WTC11 (cell line): ENCODE measurements at places on chromosomes 3 and 15.

DNA sequence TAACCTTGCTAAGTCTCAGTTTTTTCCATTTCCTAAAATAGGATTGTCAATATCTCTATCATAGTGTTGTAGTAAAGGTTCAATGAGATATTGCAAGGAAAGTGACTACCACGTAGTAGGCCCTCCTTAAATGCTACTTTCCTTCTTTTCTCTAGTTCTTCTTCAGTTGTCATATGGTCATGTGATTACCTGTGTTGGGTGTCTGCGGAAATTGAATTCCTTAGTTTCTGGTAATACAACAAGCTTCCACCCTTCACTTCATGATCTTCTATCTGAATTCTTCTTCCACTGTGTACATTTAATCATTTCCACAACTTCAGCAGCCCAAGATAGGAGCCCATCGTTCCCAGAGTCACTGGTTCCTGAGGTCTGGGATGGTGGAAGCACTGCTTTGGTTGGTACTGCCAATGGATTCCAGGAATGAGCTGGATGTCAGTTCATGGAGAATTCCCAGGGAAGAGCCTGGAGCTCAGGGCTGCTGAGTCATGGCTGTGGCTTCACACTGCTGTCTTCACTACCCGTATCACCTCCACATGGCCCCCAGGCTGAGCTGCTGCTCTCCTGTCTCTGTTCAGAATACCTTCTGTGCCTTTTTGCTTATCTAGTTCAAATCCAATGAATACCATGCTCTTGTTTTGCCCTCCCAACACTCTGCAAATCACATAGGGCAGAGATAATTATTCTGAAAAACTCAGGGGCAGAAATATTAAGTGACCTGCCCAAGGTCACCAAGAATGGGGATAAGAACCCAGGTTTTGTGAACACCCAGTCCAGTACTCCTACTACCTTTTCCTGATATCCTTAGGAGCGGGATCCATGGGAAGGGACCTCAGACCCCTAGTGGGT, 98.6 kb downstream of the RPL39L start:
- no peak for DNase-seq

GRCh38 chr3:107845380-107846278, 245.2 kb downstream of the CD47 start:
- DNase-seq: no peak

DNA sequence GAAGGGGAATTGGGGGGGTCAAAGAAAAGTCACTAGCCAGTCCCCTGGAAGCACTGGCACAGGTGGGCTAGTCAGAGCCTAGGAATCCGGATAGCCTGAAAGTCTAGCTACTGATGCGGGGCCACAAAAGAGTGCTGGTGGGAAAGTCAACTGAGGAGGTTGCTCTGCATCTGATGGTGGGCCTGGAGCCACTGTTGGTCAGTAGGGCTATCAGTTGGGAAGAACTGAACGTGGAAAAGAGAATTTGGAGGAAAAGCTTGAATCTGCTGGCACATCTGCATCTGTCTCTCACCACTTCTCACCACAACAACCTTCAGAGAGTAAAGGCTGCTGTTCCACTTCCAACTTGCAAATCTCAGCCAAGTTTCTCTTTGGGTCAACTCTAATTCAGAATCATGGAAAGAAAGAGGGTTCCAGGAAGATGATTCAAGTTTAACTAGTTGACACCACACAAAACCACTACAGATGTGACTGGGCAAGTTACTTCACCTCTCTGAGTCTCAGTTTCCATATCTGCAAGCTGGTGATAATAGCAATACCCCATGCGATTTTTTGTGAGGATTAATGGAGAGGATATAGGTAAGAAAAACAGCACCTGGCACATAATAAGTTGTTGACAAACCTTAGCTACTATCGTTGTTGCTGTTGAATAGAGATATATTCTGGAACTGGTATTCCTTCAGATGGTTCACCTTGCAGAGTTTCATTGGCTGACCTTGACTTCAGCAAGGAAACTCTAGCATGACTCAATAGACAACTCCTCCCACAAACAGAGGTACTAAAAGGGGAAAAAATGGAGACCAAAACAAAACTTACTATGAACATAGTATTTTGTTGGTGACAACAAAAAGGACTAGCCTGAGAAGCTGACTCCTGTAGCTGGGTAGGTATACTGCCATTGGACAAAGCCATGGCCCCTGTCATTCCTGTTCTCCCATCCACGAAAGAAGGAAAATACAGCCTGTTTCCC, 280.2 kb upstream of the STT3B start:
- no peak for DNase-seq

DNA sequence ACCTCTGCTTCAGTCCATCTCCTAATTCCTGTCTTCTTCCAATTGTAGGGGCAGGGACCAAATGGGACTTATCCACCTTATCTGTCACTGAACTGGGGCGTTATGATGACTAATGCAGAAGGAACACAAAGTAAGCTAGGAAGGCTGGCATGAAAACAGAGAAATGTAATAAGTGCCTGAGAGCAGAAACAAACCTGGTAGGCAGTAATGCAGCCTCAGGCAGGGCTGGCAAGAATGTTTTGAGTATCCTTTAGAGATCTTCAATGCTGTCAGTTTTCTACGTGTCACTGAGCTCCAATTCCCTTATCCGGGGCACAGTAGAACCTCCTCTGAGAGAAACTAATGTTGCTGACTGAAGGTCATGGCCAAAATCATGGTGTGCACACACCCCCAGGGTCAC, 246.2 kb upstream of the TBL1XR1 start:
- DNase-seq: no peak

DNA sequence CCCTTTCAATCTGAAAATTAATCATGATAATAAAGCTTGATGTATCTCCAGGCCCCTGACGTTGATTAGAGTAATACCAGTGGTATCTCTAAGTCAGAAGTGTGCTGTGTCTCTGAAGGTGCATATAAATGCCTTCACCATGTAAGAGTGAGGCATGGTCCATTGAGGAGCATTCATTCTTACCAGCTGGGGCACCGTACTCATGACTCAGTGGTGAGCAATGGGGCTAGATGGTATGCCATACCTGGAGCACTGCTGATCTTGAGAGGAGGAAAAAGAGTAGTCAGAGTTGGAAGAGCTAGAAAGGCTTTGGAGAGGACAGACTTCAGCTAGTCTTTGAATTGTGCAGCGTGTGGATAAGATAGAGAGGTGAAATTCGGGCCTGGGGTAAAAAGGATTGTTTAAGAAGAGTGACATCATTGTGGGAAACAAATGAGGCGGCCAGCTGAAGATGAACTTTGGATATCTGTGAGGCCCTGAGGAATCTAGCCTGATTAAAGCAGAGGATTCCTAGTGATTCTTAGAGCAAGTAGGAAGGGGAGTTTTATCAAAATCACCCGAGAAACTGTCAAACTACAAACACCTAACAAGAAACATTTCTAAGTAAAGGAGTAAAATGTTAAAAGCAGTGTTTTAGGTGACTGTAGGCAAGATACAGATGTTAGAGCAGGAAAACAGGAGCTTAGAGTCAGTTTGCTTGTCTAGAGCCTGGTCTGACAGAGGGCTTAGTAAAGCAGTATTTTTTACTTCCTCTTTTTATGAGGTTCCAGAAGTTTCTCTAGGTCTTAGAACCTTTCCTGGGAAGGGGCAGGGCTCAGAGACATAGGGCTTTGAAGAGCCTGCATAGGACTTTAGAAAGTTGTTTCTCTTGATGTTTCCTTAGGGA, 13.6 kb downstream of the TMOD3 start:
- no peak for DNase-seq

GRCh38 chr3:143445118-143445517, 325.5 kb downstream of the CHST2 start:
- no peak for DNase-seq

GRCh38 chr15:28117432-28117990, 18.4 kb upstream of the OCA2 start:
- no peak for DNase-seq

DNA sequence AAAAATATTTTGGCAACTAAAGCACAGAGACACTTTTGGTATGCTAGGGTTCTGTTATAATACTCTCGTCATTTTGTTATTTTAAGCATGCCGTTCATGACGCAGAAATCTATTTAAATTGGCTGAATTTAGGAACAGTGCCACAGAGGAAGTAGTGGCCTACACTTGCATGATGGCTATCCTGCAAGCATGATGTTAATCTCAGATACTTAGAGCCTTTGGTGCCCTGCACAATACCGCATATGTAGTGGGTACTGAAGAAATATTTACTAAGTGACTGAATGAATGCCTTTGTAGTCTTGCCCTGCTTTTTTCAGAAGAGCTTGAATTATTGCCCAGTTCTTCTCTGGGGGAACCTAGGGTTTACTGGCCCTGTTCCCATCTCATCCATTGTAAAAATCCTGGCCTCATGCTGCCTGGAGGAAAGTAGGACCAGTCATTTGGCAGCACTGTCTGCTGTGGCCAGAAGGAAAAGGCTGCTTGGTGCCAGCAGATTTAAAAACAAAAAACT, 79.0 kb downstream of the SERPINI1 start:
- no peak for DNase-seq

DNA sequence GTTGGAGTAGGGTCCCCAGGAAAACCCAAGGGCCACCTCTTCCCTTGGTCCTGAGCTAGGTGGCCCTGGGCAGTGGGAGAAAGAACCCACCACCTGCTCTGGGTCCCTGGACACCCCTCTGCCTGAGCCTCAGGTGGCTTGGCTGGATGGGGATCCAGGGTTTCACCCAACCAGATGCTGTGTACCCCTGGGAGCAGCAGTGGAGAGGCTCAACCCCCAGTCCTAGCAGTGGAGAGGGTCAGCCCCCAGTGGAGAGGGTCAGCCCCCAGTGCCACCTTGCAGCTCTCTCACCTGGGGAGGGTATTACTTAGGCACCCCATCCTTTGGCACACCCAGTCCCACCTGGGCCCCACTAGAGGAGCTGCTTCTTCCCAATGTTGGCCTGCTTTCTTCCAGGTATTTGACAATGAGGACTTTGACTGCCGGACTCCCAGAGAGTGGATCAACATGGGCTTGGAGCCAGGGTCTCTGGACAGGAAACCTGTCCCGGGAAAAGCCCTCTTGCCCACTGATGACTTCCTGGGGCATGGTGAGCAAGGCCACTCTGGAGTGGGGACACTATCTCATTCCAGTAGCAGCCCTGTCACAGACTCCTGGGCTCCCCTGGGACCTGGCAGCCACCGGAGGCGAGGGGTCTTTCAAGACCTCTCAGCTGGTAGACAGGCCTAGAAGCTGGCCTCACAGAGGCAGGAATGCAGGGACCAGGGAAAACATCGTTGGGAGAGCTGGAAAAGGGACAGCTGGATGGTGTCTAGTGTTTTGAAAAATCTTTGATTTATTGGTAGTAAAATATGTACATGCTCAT, 11.6 kb downstream of the DNAH1 start:
- no peak for DNase-seq

- DNase-seq: no peak
Measured at GRCh38 chr3:43817064-43817463, 126.3 kb downstream of the ABHD5 start.

- no peak for DNase-seq
Measured at GRCh38 chr3:147373301-147373700, 33.0 kb downstream of the ZIC4 start.

DNA sequence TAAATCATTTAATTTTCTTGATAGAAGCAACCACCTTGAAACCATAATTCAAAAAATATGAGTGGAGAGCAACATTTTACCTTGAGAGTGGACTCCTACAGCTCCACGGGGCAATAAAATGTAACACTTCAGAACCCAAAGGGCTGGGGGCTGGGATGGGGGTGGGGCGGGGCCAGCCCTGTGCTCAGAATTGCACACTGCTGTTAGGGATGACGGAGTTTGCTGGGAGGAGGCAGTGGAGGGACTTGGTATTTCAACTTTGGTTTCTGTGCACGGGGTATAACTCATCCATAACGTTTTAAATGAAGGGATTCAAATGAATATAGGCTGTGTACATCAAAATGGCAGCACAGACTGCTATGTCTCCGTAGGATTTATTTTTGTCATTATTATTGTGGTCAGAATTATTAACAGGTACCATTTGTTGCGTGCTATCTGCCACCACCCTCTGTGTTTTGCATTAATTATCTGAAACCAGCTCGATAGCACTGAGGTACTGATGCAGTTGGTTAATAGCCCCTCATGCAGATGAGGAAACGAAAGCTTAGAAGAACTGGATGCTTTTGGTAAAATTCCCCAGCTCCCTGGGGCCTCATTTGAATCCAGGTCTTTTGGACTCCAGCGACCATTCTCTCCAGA, 29.4 kb upstream of the WNT5A start:
- no peak for DNase-seq

GRCh38 chr3:14146381-14147065, 21.7 kb downstream of the TMEM43 start:
- DNase-seq: no peak

- DNase-seq: peak; percentile 91
Measured at GRCh38 chr15:92091155-92091734, 237.7 kb downstream of the SLCO3A1 start.

DNA sequence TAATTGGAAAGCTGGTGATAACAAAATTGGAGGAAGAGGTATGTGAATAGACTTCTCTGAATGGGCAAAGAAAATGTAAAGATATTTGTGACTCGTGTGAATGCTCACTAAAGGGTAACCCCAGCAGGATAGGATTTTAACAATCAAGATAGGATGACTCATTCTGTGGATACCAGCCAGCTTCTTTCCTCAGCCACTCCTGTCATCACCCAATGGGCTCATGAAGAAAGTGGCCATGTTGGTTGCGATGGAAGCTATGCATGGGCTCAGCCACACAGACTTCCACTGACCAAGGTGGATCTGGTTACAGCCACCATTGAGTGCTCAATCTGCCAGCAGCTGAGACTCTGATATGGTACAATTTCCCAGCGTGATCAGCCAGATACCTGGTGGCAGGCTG, 40.9 kb downstream of the STRIT1 start:
- no peak for DNase-seq

DNA sequence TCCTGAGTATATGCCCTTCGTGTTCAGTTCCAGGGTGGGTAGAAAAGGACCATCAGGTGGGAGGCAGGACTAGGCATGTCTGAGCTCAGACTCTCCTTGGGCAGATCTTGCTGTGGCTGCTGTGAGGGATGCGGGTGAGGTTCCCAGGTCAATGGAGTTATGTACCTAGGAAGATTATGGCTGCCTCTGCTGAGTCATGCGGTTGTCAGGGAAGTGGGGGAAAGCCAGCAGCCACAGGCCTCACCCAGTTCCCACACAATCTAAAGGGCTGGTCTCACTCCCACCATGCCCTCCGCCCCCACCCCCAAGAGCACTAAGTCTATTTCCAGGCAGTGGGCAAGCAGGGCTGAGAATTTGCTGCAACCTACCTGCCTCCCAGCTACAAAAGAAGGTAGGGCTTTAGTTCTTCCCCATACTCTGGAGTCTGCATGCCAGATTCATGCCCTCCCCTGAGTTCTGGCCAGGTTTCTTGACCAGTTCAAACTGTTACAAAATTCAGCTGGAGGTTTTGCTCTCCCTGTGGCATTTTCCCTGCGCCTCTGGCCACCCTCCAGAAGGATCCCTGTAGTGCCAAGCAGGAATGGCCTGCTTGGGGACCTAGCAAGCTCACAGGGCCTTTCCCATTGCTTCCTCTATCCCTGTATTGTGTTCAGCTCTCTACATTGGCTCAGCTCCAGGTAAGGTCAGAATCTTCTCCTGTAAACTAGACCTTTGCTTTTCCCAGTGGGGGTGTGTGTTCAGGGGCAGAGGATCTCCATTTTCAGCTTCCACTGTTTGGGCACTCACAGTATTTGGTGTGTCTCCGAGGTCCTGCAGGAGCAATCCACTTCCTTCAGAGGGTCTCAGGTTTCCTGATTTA, 12.7 kb upstream of the TMCO5A start:
- DNase-seq: no peak

- no peak for DNase-seq
Measured at GRCh38 chr3:101202640-101203039, 117.7 kb downstream of the IMPG2 start.
